ENCODE measurements at places on chromosomes 2 and 18.

- no peak for DNase-seq
Measured at GRCh38 chr2:238339814-238340213, 19.5 kb downstream of the TRAF3IP1 start.

DNA sequence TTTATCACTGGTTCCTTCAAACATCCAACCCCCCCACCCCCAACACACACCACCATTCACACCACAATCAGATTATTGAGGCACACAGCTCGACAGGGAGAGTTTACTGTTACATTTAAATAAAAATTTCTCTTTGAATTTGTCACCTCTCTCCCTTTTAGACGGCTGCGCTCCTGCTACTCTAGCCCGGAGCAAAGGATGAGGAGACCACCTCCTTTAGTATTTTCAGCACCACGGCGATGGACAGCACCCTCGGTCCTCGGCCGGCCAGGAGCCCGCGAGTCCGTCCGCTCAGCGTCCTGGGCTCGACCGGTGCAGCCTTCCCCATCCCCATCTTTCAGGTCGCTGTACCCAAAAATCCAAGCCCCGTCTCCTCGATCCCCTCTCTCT, 892 bp downstream of the CELF4 start:
- peak; percentile 48 for DNase-seq

DNA sequence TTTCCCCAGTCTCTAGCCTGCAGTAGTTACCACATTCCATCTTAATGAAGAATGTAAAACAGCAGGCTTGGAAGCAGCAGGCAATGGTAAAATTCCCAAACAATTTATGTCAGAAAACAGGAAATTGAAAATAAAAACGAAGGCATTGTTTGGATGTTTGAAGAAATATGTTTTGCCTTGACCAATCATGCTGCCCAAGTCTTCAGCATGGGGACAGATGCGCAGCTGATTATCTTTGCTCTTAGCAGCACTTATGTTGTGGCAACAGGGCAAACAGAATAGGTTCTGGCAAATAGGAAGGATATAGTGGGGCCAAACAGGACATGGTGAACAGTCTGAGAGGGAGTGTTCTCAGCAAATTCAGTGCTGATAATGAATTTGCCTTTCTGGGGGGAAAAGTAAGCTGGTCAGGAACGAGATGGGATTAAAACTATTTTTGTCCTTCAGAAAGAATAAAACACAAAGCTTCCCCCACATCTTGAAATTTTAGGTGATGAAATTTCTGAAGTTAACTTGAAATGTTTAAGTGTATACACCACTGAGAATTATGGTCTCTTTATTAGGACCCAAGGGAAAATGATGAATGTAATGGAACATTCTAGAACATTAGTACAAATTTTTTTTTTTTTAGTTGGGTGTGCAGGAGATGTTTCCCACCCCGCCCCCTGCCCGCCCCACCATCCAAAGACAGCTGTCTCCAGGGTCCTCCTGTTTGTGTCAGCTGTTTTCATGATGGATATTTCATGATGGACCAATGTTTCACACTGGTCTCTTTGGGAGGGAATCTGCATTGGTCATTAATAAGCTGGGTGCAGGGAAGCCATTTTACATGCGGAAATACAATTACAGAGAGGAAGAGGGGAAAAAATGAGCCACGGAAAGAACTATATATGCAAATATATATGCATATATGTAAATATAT, 239.5 kb upstream of the REV1 start:
- peak; percentile 9 for DNase-seq

DNA sequence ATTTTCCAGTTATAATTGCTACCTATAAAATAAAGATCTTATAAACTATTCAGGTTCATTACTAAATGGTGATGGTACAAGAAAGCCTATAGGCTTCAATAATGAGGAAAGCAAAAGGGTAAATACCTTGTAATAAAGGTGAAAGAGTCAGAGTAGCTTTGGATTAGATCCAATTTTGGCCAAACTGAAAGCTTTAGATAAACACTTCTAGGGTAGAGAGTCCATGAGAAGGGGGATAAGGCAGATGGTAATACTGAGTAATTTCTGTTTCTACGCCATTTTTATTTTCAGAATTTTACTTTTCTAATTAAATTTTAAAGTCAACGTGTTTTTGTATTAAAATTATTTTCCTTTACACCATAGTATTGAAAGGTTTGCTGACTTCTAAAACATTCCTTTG, 9.4 kb downstream of the CASP8 start:
- DNase-seq, result no peak

GRCh38 chr2:200404615-200405014, 98.1 kb downstream of the SPATS2L start:
- no peak for DNase-seq

GRCh38 chr2:132374151-132374550, 42.5 kb upstream of the GPR39 start:
- DNase-seq, result no peak

- peak; percentile 82 for DNase-seq
Measured at GRCh38 chr2:69154106-69154505, 141.1 kb downstream of the ANTXR1 start.

GRCh38 chr2:37471994-37472393, 127.6 kb downstream of the QPCT start:
- peak; percentile 90 for DNase-seq

GRCh38 chr18:10454681-10455557, 484 bp downstream of the APCDD1 start:
- DNase-seq, result no peak

- no peak for DNase-seq
Measured at GRCh38 chr2:168907940-168908662, 7.0 kb downstream of the G6PC2 start.

- DNase-seq, result no peak
Measured at GRCh38 chr2:191045141-191045540, 31.2 kb upstream of the STAT1 start.

GRCh38 chr2:200454927-200455801, 54.7 kb downstream of the KCTD18 start:
- no peak for DNase-seq
